Daoy (cell line): ENCODE measurements at places on chromosomes 12 and 14. TPM values are rescaled to one million over a fixed set of nuclear protein-coding genes. Genes with fewer than 3 reads are reported as not detected.

PLEKHG7 gene
- not detected in 2 replicates for total RNA-seq

CIROP gene
- not detected in 2 replicates for total RNA-seq

- no peak for DNase-seq
Measured at GRCh38 chr12:109169686-109170085, 53.3 kb downstream of the ACACB start.

DNA sequence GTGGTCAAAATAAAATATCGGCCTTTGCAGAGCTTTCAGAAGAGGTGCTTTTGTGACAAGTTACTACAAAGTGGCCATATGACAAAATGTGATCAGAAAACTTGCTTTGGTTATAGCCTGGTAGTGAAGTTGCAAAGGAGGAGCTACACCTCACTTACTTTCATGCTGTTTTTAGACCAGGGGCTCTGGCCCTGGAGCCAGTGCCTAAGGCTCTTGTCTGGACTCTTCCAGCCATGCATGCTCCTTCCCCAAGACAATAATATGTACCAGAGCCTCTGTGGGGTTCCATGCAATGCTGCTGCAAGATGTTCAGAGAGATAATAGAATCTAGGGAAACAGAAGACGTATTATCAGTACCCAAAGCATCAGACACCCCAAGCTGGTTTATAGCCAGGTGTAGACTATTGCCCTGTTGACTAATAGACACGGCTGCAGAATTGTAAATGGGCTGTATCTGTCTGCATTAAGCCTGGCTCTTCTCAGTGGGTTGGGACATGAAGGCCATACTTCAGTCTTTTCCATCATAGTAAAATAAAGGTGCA is 88.5 kb downstream of the EGLN3 start:
- no peak for DNase-seq

MORN3 gene
- 0.80 TPM in 1 of 2 replicates, not detected in the other for total RNA-seq
